ENCODE measurements at places on chromosomes 5 and 9.

- no peak for DNase-seq
Measured at GRCh38 chr5:110855961-110856360, 117.2 kb downstream of the SLC25A46 start.

GRCh38 chr5:98206566-98206965 lies 566.9 kb upstream of the RGMB start:
- no peak for DNase-seq

DNA sequence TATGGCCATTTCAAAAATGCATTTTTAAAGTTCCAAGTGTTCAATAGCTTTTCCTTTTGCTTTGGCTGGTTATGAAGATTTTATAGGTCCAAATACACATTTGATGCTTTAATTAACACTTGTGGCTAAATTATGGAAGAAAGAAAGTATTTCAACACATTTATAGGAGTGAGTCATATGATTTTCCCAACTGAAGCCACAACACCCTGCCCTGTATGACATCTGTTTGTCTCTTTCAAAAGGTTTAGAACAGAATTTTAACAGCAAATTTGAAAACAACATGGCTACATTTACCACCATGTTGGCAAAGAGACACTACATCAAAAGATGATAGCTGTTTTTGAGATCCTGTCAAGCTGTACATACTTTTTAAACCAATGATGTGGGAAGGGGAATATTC lies 99.4 kb downstream of the TMEM174 start:
- no peak for DNase-seq

DNA sequence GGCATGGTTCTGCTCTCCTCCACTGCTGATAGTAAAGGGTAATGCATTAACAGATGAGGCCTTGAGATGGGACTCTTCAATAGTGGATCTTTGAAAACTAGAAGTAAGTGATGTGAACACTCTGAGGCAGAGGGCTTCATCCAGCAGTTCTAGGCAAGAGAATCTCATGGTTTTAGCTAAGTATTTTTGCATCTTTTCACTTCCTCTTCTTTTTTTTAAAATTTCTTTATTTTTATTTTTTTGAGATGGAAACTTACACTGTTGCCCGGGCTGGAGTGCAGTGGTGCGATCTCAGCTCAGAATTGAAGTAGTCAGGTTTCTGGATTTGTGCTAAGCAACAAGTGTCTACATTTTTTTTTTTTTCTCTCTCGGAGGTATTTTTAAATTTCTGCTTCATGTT lies 101.9 kb downstream of the MTRR start:
- no peak for DNase-seq

GRCh38 chr5:119022773-119023172 lies 34.4 kb upstream of the DTWD2 start:
- no peak for DNase-seq

DNA sequence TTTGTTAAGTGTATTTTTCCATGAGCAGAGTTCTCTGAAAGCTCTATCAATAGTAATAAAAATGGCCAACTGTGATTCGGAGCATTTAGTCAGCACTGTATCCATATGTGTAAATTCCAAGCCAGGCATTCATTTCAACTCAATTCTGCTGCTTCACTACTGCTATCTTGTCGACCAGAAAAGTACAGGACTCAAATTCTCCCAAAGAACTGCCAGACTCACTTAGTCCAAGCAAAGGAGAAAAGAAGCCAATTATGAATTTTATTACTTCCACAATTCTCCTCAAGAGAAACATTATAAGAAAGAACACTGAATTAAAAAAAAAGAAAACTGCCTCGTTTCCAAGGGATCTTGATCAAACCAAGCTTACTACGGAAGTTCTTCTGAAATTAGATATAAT lies 906.3 kb upstream of the DMAC1 start:
- DNase-seq: no peak
